Activated T-helper 9 cell treated with anti-CD3 and anti-CD28 coated beads, Interleukin-2, amount 50 U/mL, for 16 hours (primary cell): ENCODE measurements at places on chromosomes 4 and X.

DNA sequence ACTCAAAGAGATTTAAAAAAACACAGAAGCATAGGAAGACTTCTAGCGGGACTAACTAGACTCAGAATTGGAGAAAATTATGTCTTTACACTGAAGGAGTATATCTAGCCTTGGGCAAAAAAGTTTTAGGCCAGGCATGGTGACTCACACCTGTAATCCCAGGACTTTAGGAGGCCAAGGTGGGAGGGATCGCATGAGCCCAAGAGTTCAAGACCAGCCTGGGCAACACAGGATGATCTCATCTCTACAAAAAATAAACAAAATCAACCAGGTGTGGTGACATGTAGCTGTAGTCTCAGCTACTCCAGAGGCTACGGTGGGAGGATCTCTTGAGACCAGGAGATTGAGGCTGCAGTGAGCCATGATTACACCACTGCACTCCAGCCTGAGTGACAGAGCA, 99.5 kb downstream of the NEUROG2 start:
- no peak for DNase-seq

DNA sequence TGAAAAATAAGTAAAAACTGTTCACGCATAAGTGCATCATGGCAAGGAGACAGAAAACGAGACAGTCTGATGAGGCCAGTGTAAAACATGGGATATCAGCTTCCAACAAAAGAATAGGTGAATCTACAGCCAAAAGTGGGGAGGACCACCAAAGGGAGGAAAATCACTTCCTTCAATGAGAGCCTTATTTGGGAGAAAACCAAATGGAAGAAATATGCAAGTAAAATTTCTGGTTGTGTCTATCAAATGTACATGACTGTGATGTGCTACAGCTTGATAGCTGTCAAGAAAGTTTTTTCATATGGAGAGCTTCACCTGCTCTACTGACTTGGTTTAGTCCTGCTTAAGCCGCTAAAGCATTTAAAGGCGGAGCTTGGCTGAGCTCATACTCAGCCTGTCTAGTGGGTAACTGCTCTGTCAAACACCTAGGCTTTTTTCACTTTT, 66.2 kb downstream of the MAGEA1 start:
- no peak for DNase-seq

DNA sequence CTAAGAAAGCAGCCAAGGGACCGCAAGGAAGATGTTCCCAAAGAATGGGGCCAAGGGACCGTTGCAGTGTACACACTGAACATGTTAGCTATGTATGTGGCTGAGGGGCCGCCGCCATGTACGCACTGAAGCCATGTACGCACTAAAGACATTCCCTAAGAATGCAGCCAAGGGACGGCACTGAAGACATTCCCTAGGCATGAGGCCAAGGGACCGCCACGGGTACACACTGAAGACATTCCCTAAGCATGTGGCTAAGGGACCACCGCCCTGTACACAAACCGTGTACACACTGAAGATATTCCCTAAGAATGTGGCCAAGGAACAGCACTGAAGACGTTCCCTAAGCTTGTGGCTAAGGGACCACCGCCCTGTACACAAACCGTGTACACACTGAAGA, 54.0 kb downstream of the DHRSX start:
- no peak for DNase-seq

GRCh38 chr4:148355442-148356123, 86.6 kb downstream of the NR3C2 start:
- DNase-seq, result no peak

- no peak for DNase-seq
These were observed 155.6 kb downstream of the CBR4 start for GRCh38 chr4:168854350-168854921.

DNA sequence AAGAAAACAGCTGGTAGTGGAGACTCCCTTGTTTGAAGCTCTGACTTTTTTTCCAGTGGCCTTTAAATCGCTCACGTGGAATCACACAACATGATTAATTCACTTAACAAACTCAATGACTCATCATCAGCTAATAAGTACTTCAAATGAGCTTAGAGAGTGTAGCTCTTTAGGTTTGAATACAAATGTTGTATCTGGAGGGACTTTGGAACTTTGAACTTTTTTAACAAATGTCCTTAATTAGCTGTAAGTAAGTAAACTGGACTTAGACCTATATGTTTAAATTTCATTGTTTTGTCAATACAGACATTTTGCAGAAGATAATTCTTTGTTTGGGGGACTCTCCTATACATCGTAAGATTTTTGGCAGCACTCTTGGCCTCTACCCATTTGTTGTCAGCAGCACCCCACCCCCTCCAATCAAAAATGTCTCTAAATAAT, 581.1 kb downstream of the SPRY1 start:
- DNase-seq, result no peak

GRCh38 chr4:113106108-113106507, 56.7 kb downstream of the ANK2 start:
- no peak for DNase-seq

- DNase-seq, result no peak
These were observed 92.3 kb downstream of the PRDM5 start for GRCh38 chr4:120830204-120830603.
